ENCODE measurements at places on chromosomes 7 and 10.

GRCh38 chr10:24208661-24209431 is at the start of gene KIAA1217:
Gene KIAA1217, plus strand, starts transcription at chr10:24209138. Its CDS starts 56 bp downstream, at chr10:24209194.
- peak; percentile 19 for DNase-seq

- DNase-seq: no peak
Observed at GRCh38 chr7:16309129-16309528, 112.2 kb downstream of the CRPPA start.

GRCh38 chr7:28921822-28922221 is 36.3 kb downstream of the TRIL start:
- DNase-seq: peak; percentile 77

GRCh38 chr7:77913977-77914607 is 115.5 kb downstream of the PHTF2 start:
- DNase-seq: peak; percentile 57

DNA sequence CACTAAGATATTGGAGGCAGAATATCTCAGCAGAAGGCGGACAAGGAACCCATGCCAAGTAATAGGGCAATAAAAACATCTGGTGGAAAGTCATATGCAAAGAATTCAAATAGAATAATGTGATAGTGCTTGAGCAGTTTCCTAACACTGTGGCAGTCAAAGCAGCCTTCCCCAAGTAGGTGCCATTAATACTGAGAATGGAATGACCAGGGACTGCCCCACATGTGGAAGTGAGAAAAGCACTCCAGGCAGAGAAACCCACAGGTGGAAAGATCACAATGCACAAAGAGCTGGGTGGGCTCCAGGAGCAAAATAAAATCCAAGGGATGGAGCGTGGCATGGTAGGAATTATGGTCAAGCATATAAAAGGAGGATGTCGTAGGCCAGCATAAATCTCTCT is 64.4 kb upstream of the NME8 start:
- no peak for DNase-seq

DNA sequence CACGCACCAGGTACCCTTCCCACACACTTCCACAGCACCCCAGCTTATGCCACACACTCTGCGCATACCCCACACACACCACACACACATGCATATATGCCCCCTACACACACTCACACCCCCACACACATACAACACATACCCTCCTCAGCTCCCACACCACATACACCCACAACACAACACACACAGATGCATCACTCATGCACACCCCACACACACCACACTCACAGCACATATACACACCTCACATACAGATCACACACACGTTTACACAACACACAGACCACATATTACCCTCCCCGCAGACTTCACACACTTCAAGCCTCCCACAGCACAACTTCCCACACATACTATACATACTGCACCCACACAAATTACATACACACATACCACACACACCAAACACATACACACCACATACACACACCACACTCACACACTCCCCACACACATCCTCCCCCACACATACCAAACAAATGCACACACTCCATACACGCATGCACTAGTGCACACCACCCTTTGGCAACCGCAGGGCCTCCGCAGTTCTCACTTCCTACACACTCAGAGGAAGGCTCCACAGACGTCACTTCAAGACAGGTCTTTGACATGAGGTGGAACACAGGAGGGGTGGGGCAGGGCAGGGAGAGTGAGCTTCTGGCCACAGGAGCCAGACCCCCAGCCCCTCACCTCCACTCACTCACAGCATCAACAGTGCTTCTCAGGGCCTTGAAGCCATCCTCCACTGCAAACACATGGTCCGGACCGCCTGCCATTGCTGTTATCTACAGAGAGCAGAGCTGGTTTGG is 18.5 kb upstream of the ANTXRL start:
- DNase-seq: no peak

- peak; percentile 89 for DNase-seq
Observed at GRCh38 chr7:3217166-3217565, 83.9 kb upstream of the SDK1 start.

DNA sequence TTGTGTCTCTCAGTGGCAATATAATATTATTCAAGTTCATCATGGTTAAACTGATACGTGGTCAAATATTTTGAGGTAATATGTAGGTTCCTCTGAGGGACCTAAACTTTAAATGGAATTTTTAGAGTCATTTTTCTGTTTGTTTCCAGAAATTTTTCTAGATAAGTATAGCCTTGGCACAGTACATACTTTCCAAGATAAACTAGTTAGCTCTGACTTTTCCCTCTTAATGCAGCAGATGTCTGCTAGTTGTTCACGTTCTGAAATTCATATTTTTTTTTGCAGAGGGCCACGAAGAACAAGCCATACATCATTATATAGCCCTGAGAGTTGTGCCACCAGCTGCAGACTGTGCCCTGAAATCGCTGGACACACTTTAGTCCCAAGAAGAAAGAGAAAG is 61.6 kb downstream of the A1CF start:
- no peak for DNase-seq

DNA sequence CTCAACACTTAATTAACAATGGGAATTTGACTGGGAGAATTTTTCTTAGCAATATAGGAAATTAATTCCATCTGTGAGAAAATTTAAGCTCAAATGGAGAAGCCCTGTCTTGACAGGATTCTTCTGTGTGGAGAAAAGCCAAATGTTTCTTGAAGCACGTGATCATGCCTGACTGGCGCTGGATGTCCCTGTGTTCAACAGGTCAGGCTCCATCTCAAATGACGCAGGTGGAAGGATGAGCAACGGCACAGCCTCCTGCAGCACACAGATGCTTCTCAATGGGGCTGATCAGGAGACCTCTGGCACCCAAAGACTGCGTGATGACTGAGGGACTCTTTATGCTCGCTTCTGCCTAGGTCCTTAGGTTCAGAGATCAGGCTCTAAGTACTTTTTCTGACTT is 143.8 kb downstream of the RSU1 start:
- DNase-seq: no peak

DNA sequence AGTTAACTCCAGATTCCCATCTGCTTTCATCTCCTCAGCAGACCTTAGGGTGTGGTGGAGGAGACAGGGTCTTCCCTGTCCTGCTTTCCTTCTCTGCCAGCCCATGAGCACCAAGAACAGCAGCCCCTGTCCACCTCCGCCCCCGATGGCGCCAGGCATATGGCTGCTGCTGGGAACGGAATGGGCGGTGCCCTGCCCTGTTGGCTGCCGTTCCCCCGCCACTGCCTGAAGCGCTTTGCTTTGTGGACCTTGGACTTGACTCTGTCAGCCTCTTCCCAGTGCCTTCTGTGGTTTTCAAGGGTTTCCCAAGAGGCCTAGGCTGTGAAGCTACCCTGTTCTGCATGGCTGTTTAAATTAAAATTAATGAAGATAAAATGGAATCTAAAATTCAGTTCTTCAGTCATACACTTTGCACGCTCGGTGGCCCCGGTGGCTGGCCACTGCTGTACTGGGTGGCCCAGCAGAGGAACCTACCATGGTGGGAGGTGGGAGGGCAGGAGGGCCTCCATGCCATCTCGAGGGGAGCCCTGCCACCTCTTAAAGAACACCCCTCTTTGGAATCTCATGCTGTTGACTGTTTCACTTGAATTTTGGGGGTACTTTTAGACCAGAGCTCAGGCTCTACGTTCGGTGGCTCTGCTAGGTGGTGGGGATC is 78.7 kb downstream of the NKX6-2 start:
- no peak for DNase-seq

DNA sequence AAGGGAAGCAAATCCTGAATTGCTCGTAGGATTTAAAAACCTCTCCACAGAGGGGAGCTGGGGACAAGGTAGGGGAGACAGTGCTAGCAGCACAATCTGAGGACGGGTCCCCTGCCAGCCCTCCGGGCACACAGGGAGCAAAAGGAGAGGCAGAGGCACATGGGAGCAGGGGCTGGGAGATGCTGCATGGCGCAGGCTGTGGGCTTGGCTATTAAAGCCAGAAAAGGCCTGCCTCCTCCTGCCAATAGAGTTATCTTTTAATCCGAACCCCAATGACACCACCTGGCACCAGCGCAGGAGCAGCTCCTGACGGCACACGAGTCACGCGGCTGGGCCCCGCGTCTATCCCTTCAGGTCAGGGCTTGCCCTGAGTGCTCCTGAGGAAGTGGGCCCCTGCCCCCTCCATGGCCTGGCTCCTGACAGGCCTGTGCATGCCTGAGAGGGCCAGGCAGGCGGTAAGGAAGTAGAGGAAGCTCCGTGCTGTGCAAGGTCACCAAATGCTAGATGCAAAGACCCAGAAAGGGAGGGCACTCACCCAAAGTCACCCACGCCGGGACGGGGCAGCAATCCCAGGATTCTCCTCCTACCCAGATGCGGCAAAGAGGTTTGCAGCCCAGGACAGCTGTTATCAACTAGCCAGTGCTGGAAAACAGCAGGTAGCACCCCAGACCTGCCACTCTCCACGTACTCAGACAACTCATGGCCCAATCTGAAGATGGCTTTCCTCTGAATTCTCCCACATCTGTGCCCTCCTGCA is 28.1 kb downstream of the DLG5 start:
- no peak for DNase-seq

DNA sequence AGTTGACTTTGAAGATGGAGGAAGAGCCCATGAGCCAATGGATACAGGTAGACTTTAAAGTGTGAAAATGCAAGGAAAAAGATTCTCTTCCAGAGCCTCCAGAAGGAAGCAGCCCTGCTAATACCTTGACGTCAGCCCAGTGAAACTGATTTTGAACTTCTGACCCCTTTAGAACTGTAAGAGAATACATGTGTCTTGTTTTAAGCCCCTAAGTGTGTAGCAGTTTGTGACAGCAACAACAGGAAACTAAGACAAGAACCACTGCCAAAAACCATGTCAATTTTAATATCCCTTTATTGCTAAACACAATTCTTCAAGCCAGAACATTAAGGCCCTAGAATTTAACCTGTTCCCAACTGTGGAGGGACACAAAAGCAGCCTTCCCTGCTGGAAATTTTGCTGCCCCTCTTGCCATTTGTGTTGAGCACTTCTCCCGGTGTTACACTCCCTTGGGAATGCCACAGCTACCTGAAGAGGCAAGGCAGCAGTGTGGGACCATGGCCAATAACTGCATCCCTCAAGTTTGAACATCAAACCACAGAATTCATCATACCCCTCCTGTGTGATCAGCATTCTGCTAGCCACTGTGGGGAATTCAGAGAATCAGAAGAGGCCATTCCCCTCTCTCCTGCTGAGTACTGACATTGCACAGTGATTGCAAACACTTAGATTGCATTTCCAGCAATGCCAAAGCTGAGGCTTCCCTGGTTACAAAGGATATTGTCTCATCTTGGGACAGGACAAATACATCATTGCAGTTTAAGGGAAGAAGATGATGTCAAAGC is 12.3 kb upstream of the CCDC172 start:
- no peak for DNase-seq

- no peak for DNase-seq
Observed at GRCh38 chr10:125838802-125839575, 15.6 kb downstream of the BCCIP start.

DNA sequence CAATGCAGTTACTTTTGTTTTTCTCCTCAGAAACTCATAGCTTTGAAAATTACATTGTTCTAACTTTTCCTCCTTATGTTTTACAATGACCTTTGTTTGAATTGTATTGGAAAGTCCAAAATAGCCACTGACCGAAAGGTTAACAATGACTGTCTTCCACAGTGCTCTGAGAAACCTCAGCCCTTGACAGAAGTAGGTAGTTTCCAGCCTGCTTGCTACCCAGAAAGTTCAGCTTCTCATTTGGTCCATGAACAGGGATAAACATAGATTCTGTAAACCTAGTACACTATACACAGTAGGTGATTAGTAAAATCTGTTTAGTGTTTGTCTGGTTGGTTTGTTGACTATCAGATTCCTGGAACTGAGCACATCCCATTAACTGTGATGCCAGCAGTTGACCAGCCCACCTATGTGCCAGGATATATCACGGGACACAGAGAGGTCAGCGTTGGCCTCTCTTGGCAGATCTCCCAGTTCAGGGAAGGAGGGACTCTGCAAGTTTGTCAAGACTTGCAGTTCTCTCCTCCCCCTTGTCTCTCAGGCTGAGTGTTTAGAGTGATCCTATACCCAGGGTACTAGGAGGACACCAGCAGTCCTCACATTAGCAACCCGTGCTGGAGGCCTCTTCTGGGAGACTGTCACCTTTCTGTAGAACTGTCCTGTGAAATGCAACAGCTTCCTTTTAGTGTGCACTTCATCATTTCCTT is 297.6 kb downstream of the ARHGAP12 start:
- DNase-seq: no peak

DNA sequence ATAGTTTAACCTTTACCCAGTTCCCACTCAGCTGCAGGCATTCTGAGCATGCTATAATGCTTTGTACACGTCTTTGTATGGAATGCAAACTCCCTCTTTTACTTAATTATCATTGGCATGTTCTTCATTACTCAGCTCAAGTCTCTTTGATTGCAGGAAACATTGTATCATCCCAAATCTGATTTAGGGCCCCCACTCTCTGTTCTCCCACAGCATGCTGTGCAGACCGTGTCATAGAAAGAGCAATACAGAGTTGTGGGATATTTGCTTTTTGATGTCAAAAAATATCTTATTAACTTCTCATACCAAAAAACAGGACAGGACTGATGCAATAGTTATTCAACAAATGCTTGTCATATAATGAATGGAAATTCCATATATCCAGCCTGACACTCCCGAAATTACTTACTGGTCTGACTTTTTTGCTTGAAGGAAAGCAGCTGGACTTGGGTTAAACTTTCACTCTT is 1081.5 kb upstream of the C7orf33 start:
- peak; percentile 7 for DNase-seq

DNA sequence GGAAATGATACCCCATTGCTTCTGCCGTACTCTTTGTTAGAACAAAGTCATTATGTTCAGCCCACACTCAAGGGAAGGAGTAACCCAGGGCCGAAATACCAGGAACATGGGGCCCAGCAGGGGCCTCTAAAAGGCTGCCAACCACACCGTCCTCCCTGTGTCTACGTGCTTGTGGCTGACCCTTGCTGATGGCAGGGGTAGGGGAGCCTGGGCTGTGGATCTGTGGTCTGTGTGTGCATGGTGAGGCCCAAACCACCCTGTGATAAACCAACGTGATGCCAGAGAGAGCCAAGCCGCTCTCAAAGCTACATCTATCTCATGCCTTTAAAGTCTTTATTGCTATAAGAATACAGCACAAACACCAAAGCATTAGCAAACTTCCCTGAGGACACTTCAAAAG is 159.2 kb downstream of the CCDC3 start:
- no peak for DNase-seq

GRCh38 chr7:23679898-23680413 is at the start of gene FAM221A:
Gene FAM221A, plus strand, starts transcription at chr7:23680199. Its CDS starts 20 bp downstream, at chr7:23680219.
- peak; percentile 60 for DNase-seq

DNA sequence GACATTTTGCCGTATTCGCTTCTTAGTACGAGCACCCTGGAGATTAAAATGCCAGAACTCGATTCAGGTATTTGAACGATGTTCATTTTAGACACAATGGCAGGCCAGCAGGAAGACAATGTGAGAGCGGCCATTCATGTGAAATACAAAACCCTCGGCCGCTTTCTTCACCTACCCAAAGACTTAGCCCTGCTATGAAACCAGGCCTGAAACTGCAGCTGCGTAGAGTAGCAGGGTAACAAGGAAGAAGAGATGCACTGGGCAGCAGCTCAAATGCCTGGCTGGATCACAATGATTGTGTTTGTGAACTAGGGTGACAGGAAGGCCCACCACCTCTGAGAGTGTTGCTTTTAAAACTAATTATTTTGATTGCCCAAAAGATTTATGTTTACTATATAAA is 234.8 kb downstream of the TRIL start:
- no peak for DNase-seq

- peak; percentile 47 for DNase-seq
Observed at GRCh38 chr10:35453855-35454532, 117.7 kb downstream of the CCNY start.

Measured in brain microvascular endothelial cell (primary cell).